ENCODE measurements at places on chromosomes 5 and 9.

DNA sequence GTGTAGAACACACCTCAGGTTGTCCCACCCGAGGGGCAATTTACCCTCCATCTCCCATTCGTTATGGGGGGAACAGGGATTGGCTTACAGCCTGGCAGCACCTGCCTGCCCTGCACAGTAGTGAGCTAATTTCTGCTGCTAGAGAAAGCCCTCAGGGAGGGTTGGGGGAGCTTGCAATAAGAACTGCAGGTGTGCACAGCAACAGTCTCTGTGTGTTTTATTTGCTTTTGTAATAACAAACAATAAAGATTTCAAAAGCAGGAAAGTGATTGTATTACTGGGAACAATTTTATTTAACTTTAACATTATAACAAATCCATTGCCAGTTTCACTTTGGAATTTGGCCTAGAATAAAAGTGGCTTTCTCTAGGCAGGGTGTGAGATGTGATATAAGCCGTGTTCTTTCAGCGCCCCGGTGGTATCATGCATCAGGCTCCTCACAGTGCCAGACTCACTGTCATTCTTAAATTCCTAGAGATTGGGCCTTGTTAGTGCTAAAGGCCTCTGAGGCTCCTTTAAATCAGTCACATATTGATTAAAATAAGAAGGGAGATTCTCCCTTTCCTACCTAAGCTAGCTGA, 81.1 kb downstream of the RMI1 start:
- no peak for DNase-seq

- DNase-seq, result no peak
Measured at GRCh38 chr5:40150896-40151295, 528.8 kb upstream of the PTGER4 start.

DNA sequence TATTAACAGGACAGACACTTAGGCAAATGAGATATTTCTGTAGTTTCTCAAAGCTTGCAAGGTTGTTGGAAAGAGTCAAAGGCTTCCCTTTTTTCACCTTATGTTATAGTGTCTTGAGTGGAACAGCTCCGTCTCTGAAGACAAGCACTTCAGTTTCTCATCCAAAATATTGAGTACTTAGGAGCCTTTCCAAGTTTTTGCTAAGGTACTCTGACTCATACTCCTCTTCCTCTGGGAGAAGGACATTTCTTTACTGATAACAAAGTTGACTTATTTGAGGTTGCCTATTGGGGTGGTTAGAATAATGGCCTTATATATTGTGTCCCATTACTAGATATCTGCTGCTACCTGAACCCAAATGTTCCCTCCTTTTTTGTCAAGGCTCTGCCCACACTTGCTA, 869.6 kb downstream of the MAT2B start:
- no peak for DNase-seq

GRCh38 chr9:137606734-137607138, 1.2 kb downstream of the ARRDC1 start:
- no peak for DNase-seq

DNA sequence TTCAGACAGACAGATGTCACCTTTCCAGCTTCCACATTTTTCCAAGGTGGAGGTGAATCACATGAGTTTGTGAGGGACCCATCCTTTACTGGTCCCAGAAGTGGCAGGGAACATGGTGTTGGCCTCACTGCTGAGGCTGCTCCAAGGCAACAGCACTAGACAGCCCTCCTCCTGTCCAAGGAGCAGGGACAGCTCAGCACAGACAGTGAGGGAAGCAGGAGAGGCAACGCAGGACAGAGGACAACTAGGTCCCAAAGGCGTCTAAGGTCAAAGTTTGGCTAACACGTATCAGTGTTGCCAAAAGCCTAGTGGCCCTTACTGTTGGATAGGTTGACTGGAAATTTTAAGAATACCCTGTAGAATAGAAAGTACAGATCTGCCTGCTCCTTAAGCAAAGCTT, 251.7 kb upstream of the PANK3 start:
- DNase-seq, result no peak

DNA sequence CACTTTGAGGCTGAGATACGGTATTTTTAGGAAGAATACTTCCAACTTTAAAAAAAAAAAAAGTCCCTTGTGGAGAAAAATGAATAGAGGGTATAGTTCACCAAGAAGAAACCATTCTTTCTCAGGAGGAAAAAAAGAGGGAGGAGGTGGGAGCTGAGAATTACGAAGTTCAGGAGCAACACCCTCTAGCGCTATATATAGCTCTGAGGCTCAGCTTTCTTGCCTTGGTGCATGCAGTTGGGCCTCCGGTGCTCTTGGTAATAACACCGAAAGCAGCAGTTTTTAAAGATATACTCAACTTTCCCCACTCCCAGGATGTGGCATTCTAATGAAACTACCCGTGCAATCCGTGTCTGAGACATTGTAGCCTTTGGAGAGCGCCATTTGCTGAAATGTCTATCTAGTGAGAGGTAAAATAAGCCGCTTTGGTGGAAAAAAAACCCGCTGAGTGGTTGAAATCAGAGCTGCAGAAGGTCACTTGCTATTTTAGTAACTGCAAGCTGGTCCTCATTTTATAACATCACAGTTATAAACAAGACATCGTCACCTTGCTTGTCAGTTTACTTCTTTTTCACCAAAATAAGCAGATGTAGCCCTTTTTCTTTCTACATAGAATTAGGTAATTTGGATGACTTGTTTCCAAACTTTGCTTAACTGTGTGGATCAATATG, 156.4 kb downstream of the RORB start:
- DNase-seq, result no peak

DNA sequence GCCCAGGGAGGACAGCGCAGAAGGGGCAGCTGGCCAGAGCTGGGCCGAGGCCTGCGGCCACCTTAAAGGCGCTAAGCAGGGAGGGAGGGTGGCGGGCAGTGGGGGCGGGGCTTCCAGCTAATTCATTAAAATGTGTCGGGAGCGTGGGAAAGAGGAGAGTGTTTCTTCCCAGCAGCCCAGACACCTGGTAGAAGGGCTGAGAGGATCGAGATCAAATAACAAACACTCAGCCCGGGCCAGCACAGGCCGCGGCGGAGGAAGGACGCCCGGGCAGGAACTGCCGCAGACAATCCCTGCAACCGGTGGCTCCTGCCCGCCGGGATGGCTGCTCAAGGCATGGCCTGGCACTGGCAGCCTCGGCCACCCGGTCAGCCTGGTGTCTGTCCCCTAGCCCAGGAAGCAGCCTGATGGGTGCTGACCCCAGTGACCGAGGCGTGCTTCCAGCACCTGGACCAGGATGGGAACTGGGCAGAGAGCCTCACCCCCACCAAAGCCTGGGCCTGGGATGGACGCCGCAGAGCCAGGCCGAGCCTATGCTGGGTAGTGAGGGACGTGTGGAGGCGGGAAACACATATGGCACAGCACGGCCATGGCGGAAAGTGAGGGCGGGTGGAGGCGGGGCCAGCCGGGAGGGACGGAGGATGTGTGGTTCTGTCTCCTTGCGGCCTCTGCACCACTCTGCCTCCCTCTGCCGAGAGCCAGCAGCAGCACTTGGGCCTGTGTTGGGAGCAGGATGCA, 3.2 kb upstream of the NRARP start:
- DNase-seq, result peak; percentile 30

DNA sequence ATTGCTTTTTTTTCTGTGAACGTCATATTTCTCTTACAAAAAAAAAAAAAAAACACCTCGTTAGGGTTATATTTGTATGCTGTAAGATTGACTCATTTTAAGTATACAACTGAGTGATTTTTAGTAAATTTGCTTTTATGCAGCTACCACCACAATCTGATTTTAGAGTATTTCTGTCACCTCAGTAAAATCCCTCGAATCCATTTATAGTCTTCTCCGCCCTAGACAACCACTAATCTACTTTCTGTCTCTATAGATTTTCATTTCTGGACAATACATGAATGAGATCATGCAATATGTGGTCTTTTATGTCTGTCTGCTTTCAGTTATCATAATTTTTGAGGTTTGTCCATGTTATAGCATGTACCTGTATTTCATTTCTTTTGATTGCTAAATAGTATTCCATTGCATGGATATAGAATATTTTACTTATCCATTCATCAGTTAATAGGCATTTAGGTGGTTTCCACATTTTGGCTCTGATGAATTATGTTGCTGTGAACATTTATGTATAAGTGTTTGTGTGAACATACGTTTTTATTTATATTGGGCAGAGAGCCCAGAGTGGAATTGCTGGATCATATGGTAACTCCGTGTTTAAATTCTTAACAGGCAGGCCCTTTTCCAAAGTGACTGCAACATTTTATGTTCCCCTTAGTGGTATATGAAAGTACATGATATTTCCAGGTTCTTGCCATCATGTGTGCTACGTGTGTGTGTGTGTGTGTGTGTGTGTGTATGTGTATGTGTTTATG, 171.4 kb downstream of the SGCD start:
- DNase-seq, result no peak

DNA sequence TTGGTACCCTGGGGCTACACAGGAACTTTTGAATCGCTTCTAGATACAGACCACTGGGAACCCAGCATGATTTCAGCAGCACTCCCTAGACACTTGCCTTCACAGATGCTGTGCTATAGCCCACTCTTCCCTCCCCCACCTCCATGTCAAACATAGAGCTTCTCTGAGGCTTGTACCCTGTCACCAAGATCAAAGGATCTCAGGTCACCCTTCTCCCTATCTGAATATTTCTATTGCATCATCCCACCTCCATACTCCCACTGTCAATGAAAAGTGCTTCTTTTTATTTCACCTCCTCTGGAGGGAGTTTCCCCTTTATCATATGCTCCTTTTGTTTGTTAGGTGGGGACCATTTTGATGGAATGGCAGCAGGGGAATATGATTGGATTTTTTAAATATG, 29.2 kb upstream of the PHF24 start:
- DNase-seq, result no peak

GRCh38 chr5:143696921-143697320, 115.0 kb upstream of the HMHB1 start:
- DNase-seq, result no peak

- no peak for DNase-seq
Measured at GRCh38 chr5:160957312-160957861, 105.4 kb upstream of the ATP10B start.

DNA sequence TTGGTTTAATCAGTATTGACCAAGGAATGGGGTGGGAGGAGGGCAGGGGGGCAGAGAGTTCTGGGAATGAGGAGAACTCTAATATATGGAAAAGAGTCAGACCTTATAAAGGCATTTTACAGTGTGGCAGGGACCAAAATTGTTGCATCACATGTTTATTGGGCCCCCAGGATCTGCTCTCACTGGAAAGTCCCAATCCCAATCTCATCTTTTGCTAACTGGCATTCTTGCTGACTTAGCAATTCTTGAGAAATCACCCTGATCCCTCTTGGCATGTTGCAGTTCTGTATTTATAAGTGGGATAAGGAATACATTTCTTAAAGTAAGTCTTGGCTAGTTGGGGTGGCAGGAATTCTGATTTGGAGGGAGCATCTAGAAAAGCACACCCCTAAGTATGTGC, 104.4 kb upstream of the CXCL14 start:
- no peak for DNase-seq

- DNase-seq, result no peak
Measured at GRCh38 chr5:117107859-117108258, 533.2 kb upstream of the SEMA6A start.

DNA sequence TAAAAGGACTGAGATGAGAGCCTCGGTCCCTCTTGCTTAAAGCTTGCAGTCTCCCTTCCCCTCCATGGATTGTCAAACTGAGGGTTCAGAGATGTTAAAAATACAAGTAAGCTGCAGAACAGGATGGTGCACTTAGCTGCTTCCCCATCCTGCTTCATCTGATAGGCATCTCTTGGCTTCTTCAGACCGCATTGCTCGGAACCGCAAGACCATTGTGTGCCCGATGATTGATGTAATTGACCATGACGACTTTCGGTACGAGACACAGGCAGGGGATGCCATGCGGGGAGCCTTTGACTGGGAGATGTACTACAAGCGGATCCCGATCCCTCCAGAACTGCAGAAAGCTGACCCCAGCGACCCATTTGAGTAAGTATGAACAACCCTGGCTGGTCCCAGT, 65.5 kb upstream of the SAP30L start:
- DNase-seq, result no peak

GRCh38 chr5:168935183-168935582, 356.0 kb upstream of the PANK3 start:
- no peak for DNase-seq

GRCh38 chr5:110413856-110414255, 312.6 kb downstream of the TMEM232 start:
- no peak for DNase-seq

- DNase-seq, result no peak
Measured at GRCh38 chr5:160311491-160312133, 752 bp downstream of the CCNJL start.

GRCh38 chr5:170252109-170252508, 19.3 kb downstream of the C5orf58 start:
- DNase-seq, result no peak

DNA sequence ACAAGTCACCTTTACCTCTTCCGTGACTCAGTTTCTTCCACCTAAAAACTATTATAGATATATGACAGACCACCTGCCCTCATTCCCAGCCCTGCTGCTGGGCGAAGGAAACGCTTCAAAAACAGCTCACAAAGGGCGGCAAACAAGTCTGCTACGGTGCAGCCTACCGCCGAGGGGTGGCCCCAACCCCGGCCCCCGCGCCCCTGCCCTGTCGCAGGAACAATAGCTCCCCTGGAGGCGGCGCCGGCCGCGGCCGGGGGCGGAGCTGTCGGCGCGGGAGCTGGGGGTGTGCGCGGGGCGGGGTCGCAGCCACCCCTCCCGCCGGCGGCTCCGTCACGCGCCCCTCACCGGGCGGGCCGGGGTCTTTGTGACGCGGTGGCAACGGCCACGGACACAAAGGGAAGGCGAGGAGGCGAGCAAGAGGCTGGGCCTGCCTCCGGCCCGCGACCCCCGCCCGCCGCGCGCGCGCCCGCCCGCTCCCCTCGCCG, at the start of gene TMEFF1:
TMEFF1 (plus strand) TSS at position 362 of the 488 bp plus-strand sequence. CDS start 396 bp downstream, outside the sequence.
- DNase-seq, result no peak

DNA sequence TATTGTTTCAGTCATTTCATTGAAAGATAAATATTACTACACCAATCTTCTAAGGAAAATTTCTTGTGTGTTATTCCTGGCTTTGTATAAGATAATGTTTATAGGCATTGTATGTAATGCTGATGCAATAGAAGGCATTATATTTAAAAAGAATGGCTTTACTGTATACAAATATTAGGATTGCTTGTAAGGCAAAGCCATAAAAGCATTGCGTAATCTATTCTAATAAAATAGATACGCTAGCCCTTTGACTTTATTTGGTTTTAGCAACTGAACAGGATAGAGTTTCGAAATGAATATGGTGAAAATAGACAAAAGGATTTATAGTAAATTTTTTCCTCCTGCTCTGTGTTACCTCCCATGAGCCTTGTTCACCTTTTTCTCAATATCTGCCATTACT, 5.5 kb upstream of the LYSMD3 start:
- DNase-seq, result no peak

DNA sequence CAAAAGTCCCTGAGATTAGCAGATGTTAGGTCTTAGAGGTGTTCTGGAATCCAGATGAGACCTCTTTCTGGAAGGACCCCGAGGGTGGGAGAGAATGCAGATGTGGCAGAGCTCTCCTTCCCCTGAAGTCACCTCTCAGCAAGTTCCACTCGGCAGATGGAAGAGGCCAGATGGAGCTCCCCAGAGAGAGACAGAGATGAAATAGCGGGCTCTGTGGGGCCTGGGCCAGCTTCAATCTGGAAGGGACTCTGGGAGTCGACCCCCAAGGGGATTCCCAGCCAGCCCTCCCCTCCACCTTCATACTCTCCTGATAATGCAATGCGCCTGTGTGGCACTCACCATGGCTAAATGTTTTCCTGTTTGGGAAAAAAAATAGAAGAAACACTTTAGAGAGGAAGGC, 60.2 kb downstream of the WNK2 start:
- DNase-seq, result no peak
